NCI-H1048 (cell line): ENCODE measurements at places on chromosomes 4 and X.
A peak's percentile ranks its signal among the peaks of the same experiment; 100 is the strongest.

DNA sequence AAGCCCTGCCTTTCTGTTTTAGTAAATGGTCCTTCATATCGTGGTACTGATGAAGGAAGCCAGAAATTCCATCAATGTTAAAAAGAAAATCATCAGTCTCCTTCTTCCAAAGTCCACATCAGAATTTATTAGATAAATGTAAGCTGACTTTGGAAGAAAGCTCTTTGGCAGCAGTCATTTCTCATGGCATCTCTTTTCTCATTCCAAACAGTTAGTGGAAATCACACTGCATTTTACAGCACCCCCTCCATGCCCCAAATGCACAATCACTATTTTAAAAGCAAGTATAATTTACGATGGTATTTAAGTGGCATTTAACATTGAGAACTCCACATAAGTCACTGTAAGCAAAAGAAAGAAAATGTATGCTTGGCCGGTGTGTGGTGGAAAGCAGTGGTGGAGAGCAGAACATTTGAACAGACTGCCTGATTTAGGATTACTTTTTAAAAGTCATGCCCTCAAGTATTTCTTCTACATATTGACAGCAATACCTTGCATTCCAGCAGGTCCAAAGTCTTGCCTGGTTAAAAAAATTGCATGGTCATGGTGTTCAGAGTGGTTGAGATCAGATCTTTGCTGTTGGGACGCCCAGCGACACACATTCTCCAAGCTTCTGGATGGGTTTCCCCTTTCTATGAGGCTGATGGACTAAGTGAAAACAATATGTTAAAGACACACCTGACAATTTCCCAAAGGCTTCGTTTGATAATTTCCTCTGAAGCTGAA is 248.6 kb downstream of the ADAMTS3 start:
- no peak for DNase-seq

GRCh38 chrX:13669246-13669737 is 16.4 kb downstream of the TCEANC start:
- DNase-seq: peak; percentile 74

DNA sequence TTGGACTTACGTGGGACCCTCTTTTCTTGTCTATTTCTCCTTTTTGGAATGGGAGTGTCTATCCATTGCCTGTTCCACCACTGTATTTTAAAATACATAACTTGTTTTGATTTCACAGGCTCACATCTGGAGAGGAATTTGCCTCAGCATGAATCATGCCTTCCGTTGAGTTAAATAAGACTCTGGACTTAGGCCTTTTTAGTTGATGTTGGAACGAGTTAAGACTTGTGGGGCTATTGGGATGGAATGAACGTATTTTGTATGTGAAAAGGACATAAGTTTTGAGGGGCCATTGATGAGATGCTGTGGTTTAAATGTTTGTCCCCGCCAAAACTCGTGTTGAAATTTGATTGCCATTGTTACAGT is 66.2 kb downstream of the BEX3 start:
- no peak for DNase-seq

GRCh38 chr4:121070274-121070673 is 2.1 kb downstream of the NDNF start:
- no peak for DNase-seq

DNA sequence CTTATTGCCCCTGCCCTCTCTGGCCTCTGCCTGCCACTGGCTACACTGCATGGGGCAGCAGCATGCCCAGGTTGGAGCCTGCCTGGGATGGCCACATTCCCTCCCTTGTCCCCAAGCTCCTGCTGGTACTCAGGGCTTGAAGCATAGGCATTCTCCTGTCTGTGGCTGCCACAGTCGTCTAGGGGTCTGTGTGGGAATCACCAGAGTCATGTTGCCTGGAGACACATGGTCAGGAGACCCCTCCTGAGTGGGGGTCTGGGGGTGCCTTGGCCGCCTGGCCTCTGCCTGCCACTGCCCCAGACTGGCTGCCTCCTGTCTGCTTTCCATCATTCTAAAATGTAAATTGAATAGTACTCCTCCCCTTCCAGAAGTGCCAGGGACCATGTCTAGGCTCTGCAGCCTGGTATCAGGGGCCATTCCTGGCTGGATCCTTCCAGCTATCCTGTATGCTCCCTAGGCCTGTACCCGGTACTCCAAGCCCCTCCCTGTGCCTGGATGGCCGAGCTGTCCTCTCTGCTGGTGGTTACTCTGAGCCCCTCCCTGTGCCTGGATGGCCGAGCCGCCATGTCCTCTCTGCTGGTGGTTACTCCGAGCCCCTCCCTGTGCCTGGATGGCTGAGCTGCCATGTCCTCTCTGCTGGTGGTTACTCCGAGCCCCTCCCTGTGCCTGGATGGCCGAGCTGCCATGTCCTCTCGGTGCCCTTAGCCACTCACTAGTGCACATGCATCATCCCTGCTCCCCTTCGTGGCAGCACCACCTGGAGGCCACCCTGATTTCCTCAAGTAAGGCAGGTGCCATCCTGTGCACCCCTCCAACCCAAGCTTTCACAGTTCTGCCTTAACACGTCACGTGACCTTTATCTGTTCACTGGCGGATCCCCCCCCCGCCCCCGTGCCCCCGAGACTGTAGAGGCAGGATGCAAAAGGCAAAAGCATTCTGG is 5.5 kb upstream of the NKX1-1 start:
- DNase-seq: no peak

DNA sequence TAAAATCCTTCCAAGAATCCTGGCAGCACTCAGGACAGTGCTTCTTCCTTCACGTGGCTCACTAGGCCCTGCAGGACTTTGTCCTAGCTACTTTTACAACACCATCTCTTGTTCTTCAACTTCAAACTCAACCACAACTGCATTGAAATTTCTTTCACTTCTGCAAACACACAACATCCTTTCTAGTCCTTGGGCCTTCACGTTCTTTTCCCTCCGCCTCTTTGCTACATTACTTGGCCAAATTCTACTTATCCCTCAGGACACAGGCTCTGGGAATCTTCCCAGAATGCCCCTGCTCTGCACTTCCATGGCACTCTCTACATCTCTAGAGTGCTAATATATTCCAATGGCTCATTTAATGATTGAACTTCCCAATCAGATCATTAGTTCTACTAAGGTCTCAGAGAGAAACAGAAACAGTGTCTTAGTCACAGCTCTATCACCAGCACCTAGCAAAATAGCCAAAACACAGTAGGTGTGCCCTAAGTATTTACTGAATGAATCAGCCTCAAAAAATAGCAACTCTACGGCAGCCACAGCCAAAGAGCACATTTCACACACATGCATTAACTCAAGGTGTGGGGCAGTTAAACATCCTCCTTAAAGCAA is 73.3 kb downstream of the MANBA start:
- DNase-seq: no peak

- no peak for DNase-seq
These were observed 394.3 kb upstream of the TRAM1L1 start for GRCh38 chr4:117479673-117480072.

DNA sequence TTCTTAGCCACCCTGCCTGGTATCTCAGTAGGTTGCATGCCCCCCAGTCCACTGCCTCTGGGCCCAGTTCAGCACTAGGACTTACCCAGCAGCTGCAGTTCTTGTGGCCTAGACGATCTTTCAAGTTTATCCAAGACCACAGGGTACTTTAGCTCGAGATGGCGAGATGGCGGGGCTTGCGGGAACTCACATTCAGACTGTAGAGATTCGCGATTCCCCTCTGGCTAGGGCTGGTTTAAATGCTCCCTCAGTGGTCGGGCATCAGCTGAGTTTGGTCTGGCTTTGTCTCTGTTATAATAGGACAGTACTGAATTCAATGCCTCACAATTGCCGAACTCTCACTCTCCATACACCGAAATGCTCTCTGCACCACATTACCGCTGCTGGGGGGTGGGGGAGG is 18.4 kb upstream of the RFC1 start:
- no peak for DNase-seq

DNA sequence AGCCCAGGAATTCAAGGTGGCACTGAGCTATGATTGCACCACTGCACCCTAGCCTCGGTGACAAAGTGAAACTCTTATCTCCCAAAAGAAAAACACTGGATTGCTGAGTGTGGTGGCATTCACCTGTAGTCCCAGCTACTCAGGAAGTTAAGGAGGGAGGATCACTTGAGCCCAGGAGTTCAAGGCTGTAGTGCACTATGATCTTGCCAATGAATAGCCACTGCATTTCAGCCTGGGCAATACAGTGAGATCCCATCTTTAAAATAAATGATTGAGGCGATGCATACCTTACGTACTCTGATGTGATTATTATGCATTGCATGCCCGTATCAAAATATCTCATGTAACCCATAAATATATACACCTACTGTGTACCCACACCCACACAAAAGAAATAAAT is 31.2 kb upstream of the LARP1B start:
- no peak for DNase-seq

- DNase-seq: no peak
These were observed 230.1 kb downstream of the SHROOM3 start for GRCh38 chr4:76665153-76665552.

DNA sequence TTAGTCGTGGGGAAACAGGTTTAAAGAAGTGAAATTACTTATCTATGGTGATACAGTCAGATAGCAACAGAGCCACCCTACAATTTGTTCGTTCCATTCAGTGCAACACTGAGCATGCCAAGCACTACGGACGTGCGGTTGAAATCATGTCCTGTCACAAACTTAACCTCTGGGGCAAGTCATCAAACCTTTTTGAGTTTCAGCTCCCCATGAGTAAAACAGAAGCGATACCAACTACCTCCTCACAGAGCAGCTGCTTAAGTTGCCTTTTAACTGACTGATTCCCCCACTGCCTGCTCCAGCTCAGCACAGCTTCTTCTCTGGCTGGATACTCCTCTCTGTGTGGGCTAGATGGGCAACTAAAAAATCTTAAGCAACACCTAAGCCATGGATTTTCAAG is 36.0 kb downstream of the LHFPL1 start:
- no peak for DNase-seq

DNA sequence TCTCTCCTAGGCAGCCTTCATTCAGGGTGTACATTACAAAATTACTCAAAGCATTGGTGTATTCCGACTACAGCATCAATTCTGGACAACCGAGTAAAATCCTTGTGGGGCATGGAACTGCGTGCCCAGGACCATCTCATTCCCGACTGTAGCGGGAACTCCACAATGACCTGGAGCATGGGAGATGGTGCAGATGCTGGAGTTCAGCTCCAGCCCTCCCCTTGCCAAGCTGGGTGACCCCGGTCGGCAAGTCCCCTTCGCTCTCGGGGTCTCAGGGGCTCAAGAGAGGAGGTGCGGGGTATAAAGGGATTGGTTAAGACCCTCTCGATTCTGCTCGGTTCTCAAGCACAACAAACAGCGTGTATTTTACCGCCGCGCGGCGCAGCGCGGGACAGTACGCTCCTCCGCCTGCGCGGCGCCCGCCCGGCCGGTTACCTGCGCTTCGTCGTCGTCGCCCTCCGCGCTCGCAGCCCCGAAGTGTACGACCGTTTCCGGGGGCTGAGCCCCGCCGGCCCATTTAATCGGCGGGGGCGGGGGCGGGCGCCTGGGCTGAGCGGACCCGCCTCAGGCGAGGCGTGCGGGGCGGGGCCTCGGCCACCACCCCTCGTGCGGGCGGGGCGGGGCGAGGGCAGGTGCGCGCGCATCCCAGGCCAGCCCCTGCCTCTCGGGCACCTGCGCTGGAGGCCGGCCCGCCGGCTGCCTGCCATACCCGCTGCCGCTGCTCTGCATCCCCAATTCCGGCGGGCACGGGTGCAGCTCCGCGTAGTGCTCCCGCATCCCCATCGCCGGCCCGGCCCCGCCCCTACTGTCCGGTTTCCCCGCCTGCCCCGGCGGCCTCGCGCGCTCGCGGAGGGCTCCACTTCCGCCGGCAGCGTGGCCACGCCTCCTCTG is at the start of gene G6PD:
Gene G6PD (minus strand): TSS at position 493 of the 891 bp plus-strand sequence. CDS start 691 bp downstream, outside the sequence.
- DNase-seq: peak; percentile 29

- DNase-seq: no peak
These were observed 13.2 kb downstream of the ATP8A1 start for GRCh38 chr4:42643685-42644084.

DNA sequence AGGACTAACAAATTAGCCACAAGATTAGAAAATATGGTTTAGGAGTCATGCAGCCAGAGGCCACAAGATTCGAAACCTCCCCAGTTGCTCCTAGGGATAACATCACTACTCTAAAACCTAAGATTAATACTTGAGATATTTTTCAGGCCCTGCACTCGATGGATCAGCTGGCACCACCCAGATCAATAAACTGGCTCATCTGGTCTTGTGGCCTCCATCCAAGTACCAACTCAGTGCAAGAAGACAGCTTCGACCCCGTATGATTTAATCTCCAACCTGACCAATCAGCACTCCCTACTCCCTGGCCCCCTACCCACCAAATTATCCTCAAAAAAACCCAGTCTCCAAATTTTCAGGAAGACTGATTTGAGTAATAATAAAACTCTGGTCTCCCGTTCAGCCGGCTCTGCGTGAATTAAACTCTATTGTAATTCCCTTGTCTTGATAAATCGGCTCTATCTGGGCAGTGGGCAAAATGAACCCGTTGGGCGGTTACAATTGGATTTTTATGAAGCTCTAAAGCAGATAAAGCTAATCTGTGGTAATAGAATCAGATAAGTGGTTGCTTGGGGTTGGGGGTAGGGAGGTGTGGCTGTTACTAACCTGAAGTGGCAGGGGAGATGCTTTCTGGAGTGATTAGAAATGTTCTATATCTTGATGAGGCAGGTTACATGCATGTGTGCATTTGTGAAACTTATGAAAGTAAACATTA is 91.8 kb upstream of the ATXN3L start:
- DNase-seq: no peak

- no peak for DNase-seq
These were observed 57.2 kb downstream of the BMP15 start for GRCh38 chrX:50967736-50968135.

GRCh38 chr4:187714957-187715356 is 280.6 kb upstream of the ZFP42 start:
- DNase-seq: no peak

GRCh38 chrX:125947501-125947900 is 218.6 kb downstream of the DCAF12L2 start:
- DNase-seq: no peak

GRCh38 chr4:183405303-183405702 is 39.1 kb upstream of the CDKN2AIP start:
- no peak for DNase-seq

DNA sequence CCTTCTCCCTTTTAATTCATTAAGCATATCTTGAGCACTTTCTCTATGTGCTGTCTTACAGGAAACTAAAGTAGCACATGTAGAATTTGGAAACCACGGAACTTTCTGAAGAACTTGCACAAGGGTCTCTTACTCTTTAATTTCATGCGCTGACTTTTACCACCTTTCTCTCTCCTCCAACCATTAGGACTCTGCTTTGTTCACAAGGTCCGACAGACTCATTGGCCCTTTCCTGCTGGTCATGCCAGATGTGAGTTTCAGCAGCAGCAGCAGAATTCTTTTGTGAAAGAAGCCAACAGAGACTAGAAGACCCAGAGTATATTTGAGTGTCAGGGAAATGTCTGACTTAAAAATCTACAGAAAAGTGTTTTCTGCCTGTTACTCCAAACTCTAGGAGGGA is 207.1 kb downstream of the GUCY2F start:
- DNase-seq: no peak

GRCh38 chr4:91471280-91471679 is 832.5 kb upstream of the GRID2 start:
- no peak for DNase-seq
